ENCODE measurements at places on chromosomes 12 and 14.

DNA sequence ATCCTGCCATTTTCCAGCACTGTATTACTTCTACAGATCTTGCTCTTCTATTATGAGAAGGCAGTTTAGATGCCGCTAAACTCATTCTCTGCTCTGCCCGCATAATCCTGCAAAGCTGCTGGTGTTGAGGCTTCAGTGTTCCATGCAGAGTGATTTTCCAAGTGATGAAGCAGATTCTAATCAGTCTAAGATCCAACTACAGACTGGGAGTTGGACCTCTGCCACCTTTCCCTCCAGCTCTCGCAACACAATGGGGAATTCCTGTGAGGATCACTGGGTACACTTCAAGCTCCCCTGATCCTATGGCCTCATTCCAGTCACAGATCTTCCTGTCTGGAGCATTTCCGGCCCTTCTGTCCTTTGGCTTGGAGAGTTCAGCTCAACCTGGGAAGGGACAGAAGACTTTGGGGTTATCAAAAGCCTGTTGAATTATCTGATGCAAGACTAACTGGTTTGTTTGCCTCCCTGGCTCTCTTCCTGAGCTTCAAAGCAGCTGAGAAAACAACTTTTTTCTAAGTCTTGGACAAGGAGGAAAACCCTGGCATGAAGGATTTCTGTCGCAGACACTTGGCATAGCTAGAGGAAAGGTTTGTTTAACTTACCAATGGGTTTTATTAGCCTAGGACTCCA lies 333.9 kb downstream of the ZFP36L1 start:
- no peak for DNase-seq

DNA sequence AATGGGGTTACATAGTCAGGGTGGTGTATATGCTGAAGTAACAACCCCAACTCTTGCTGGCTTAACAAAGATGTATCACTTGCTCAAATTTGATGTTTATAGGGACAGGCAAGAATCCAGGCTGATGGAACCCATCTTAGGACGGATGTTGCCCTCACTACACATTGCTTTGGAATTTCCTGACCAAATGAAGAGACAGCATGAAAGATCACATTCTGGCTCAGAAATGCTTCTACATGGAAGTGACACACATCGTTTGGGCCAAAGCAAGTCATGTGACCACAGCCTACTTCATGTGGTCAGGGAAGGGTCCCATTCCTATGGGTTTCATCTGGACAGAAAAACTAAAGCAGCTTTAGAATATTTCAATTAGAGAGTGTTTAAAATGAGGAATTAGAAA lies 345.8 kb downstream of the TMEM132D start:
- DNase-seq: no peak

DNA sequence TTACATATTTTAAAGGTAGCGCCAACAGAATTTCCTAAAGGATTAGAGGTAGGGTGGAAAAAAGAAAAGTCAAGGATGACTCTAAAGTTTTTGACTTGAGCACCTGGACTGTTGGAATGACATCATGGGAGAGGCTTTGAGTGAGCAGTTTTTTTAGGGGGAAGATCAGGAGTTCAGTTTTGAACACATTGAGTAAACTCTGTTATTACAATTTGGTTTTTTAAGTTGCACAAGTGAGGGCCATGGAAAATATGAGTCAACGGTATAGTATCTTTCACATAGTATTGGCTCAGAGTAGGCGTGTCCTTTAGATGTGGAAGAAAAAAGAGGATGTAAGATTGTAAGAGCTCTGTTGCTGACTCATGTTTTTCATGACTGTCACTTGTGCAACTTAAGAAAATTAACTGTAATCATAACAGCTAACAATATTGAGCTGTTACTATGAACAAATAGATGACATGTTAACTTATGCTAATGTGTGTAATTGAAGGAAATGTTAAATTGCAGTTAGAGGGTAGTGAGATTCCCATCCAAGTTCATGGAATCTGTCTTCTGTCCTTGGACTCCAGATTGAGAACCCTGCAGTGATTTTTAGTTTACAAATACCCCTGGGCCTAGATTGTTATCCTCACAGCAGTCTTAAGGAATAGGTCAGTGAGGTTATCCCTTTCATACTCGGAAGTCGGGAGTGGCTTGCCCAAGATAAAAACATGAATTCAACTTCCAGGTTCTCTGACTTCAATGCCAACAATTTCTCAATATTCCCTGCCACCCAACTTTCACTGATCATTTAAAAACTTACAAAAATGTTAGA lies 48.2 kb upstream of the ATP2B1 start:
- no peak for DNase-seq

GRCh38 chr12:124687917-124688316 lies 120.5 kb upstream of the NCOR2 start:
- DNase-seq: peak; percentile 6

DNA sequence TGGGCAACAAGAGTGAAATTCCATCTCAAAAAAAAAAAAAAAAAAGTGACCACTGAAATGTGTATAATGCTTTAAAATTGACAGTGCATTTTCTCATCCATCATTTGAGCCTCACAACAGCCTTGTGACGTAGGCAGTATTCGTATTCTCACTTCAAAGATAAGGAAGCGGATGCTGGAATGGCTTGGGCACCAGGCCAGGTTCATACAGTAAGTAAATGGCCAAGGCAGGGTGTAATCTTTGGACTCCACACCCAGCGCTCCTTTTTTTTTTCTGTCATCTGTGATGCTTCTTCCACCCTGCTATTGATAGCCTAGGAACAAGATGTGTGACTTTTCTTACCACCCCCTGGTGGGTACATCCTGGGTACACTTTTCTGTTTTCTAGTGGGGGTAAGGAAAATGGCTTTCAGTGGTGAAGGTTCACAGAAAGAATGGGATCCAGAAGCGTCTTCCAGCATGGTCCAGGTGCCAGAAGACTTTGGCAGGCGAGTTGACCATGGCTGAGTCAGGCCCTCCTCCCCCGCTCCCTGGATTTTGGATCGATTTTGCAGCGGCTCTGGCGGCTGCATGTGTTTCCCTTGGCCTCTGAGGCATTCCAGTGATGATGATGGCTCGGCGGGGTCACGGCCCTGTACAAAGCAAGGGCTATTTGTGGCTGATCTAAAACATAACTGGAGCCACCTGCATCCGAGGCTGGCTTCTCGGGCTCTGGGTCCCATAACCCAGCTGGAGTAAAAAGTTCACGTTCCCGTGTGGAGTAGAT lies 110.6 kb downstream of the CACNA1C start:
- DNase-seq: no peak

DNA sequence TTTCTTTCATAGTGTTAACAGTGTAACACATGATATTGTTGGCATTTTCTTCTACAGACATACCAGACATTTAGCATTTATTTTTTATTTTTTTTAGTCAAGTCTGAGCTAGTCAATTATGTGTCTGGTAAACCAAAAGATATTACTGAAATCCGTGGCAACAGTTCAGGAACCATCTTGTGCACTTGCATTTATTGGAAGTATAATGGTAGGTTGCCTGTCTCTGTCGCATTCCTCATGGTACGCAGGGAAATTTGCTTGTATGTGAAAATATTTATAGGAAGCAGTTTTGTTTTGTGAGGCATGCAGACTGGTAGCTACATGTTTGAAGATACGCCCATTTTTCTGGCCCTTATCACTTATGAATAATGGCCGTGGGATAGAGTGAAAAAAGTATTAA lies 186.1 kb upstream of the SLC38A2 start:
- DNase-seq: no peak

- DNase-seq: no peak
Measured at GRCh38 chr12:3892631-3893030, 19.4 kb upstream of the PARP11 start.

- DNase-seq: no peak
Measured at GRCh38 chr12:72082986-72083820, 144.6 kb downstream of the TPH2 start.

DNA sequence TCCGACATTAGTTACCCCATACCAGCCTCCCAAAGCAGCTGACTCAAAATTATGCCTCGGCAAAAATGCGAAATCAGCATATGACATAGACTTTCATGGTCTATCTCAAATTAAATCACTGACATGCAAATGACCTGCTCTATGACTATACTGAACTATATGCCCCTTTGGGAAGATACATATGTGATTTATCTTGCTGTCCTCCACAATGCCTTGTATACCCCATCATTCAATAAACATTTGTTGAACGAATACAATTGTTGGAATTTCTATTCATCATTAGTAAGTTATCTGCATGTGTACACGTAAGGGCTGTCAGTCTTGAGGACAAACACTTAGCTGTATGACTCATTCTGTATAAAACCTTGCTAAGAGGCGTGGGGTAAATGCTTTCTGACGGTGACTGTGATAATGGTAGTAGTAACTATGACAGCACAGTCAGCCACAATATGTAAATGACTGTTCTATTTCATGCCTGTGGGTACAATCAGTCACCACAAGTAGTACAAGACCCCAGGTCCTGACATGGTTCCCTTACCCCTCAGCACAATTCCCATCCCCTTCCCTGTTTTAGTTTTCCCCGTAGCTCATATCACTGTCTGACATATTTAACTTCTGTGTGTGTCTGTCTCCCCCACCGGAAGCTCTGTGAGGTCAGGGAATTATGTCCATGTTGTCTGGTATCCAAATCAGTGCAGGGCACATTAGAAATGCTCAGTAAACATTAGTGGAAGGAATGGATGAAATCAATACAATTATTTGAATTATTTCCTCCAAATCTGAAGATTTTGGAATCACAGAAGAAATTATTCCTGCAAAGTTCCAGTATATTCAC lies 42.8 kb downstream of the STXBP6 start:
- no peak for DNase-seq

- no peak for DNase-seq
Measured at GRCh38 chr14:57038689-57039088, 228.4 kb upstream of the OTX2 start.

GRCh38 chr12:113638460-113638775 lies 166.7 kb upstream of the LHX5 start:
- no peak for DNase-seq

- no peak for DNase-seq
Measured at GRCh38 chr14:69673104-69673503, 61.7 kb downstream of the SUSD6 start.

- DNase-seq: no peak
Measured at GRCh38 chr12:30874455-30875321, 51.9 kb upstream of the TSPAN11 start.

DNA sequence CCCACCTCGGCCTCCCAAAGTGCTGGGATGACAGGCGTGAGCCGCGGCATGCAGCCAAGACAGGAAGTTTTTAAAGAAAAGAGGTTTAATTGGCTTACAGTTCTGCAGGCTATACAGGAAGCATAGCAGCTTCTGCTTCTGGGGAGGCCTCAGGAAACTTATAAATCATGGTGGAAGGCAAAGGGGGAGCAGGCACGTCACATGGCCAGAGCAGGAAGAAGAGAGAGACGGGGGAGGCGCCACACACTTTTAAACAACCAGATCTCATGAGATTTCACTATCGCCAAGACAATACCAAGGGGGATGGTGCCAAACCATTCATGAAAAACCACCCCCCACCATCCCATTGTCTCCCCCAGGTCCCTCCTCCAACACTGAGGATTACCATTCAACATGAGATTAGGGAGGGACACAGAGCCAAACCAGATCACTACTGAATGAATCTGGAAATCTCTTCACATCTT lies 14.1 kb downstream of the CCDC63 start:
- no peak for DNase-seq

- no peak for DNase-seq
Measured at GRCh38 chr12:52344111-52344510, 22.9 kb upstream of the KRT83 start.

- DNase-seq: no peak
Measured at GRCh38 chr12:55722948-55723347, 2.8 kb downstream of the RDH5 start.

DNA sequence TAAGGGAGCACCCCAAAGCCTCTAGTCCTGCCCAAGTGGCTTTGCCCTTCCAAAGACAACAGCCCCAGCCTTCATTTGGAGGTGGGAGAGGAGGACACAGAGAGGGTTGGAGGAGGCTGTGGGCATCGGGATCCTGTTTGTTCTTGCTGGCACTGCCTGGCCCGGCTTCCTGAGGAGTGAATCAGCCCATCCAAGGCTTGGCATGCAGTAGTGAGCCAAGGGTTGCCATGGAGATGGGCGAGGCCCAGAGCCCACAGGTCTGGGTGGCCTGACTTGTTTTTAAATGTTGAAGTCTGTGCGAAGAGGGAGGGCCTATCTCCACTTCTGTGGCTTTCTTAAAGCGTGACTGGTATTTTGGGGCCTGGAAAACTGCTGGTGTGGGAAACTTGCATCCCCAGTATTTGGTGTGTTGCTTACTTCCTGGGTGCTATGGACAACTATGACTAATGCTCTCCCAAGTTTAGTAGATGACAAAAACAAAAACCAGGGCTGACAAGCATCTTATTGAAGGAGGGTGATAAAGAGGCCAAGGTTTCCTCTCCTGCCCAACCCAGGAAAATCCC lies 15.8 kb downstream of the CD9 start:
- DNase-seq: no peak

- DNase-seq: no peak
Measured at GRCh38 chr12:1102791-1103450, 111.9 kb downstream of the ERC1 start.

DNA sequence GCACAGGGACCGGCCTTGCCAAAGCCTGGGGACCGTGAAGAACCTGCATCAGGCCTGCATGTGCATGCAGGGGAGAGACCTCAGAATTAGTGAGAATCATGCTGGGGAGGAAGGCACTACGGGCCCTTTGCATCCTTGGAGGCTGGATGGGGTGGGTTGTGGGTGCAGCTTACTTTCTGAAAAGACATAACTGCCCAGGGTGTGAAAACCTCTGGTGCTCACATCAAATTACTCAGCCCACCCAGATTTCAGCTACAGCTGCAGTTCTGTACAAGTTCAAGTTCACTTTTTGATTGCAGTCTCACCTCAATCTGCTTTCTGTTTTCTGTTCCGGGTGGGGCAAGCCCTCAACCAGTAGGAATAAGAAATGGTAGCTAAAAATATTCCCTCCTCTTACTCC lies 130.6 kb downstream of the SLC15A4 start:
- DNase-seq: peak; percentile 21

GRCh38 chr14:25150934-25151790 lies 101.2 kb upstream of the STXBP6 start:
- no peak for DNase-seq

GRCh38 chr14:63032076-63032475 lies 13.2 kb downstream of the KCNH5 start:
- no peak for DNase-seq

DNA sequence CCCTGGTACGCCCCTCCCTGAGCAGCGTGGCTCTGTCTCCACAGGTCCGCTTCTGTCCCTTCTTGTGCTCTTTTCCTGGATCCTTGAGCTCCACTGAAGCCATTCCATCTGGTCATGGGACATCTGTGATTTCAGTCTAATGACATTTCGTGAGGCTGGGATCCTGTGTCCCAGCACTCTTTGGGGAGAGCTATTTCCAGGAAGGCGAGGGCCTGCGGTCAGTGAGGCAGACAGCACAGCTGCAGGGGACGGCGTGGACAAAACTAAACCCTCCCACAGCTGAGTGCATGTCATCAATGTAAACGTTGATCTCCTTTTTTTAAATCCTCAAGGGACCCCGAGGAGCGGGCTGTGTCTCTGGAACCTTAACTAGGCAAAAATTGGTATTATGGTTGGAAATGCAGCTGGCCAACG lies 127.7 kb downstream of the DACT1 start:
- DNase-seq: no peak

GRCh38 chr12:12946686-12947355 lies 5.1 kb downstream of the GPRC5D start:
- DNase-seq: no peak

GRCh38 chr12:108914121-108914531 lies 34.2 kb downstream of the DAO start:
- no peak for DNase-seq
